Cerebellar nuclear complex (tissue), 1 donor: ENCODE measurements at places on chromosomes 12 and 14.

GRCh38 chr12:50052964-50053363, 4.4 kb upstream of the ASIC1 start:
- no peak for DNase-seq

- no peak for DNase-seq
These were observed 35.2 kb upstream of the MDGA2 start for GRCh38 chr14:47710581-47710980.

GRCh38 chr12:57583008-57583831, 7.8 kb upstream of the PIP4K2C start:
- DNase-seq: no peak

DNA sequence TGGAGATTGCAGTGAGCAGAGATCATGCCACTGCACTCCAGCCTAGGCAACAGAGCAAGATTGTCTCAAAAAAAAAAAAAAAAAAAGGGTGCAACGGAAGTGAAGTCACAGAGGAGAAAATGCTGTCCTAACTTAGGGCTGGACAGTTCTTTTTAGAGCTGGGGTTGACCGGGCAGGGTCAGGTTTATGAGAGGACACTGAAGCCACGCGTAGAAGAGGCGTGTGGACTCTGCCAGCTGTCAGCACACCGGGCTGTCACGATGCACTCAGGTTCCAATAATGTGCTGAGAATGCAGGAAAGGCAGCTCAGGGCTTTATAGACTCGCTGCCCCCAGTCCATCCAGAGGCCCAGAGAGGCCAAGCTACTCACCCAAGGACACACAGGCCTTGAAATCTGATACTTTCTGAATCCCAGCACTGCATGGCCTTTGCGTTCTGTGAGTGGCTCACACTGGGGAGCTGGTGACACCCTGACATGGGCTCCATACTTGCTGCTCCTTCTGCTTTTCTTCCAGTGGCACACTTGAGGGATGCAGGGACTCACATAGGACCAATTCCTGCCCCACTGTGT, 28.9 kb upstream of the SPPL3 start:
- DNase-seq: no peak

DNA sequence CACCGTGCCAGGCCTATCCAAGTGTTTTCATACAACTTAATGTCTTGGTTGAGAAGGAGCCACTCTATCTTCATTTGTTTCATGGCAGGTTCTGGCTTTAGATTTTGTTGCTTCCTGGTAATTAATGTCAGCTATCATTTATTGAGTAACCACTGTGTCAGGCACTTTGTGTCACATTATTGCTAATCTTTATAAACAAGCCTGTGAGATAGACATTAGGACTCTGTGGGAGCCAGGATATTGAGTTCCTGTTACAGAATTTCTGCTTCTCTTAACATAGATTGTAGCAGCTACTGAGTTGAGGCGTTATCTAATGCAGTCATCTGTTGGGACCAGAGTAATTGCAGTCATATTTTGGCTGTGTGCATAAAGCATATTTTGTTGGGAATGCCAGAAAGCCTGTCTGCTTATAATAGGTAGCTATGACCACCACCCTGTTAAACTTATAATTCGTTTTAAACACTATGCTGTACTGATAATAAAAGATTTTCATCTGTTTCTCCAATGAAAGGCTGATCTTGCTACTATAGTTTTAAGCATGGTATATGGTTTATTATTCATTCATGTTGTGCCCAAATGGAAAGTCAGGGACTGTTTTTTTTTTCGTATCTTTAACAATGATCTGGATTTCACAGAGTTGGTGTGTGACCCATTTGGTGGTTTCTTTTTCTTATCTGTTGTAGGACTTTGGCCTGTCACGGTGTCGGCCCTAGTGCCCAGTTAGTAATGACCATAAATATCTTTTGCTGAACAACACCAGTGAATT, 432.6 kb downstream of the PCNX1 start:
- DNase-seq: no peak

DNA sequence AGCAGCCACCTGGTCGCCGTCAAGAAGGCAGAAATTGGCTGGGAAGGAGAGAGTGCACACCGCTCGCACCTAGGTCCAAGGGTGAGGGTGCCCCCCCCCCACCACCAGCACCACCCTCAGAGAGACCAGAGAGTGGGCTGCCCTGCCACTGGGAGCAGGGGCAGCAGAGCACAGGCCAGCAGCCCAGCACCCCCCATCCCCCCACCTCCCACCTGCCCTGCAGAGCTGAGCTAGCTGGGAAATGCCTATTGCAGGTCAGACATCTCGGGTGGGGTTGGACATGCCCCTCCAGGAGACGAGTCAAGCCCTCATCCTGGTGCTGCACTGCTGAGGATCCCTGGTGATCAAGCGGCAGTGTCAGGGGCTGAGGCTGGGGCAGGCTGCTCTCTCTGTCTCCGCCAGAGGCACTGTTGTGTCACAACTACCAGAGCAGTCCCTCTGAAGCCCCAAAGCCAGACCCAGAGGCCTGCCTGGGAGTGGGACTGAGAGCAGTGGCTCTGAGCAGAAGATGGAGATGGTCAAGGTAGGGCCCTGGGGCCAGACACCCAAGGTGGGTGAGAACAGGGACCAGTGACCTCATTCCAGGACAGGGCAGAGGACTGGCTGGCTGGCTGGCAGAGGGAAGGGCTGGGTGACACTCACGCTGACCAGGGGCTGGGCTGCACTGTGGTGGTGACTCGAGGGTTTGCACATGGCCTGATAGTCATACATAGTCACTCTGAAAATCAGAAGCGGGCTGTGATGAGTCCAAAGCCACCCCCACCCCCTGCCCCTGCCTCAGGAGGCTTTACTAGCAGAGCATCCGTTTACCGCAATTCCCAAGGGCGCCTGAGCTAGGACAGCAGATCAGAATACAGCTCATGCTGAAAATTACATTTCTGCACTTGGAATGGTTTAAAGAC, 19.7 kb upstream of the LRTM2 start:
- DNase-seq: no peak

GRCh38 chr14:73133795-73134194, 2.5 kb upstream of the PSEN1 start:
- no peak for DNase-seq

GRCh38 chr14:33647385-33647786, 303.5 kb downstream of the EGLN3 start:
- no peak for DNase-seq

DNA sequence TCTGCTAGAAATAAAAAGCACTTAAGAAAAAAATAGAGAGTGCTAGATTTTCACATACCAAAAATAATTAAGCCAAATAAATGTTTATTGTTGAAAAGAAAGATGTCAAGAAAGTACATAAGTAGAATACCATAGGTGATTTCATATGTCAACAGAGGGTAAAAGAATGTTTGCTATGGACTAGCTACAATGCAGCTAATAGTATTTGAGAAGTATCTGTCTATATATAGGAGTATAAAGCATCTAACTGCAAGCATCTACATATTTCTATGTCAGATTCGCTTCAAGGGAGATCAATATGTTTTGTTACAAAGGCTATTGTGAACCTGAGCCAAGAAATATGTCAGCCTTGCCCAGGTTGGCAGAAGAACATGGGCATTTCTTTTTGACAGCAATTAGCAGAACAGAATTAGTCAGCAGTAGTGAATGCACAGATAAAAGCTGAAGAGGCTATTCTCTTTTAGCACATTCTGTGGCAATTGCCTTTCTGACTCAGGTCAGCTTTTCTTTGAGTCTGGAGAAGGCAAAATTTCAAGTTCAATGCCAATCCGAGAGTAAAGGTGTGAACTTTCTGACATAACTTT, 140.1 kb downstream of the ALG10B start:
- no peak for DNase-seq

- DNase-seq: peak; percentile 6
These were observed 197.5 kb upstream of the TMEM132C start for GRCh38 chr12:128069359-128069997.

DNA sequence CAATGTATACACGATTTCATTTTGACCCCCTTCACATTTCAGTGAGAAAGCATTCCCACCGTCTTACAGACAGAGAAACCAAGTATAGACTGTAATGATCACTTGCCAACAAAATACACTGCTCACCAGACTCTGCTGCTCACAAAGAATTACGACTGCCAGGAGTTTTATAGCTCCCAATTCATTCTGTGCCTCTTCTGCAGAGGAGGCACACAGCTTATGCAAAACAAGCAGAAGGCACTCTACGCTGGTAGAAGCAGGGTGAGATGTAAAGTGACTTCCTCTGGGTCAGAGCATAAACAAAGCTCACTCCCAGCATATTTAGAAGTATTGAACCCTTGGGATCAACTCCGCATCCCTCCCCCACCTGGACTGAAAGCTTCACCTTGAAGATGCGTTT, 14.6 kb downstream of the SPTB start:
- no peak for DNase-seq
